ENCODE measurements at places on chromosomes 1 and 21. TPM values are rescaled to one million over a fixed set of nuclear protein-coding genes. Genes with fewer than 3 reads are reported as not detected.
A peak's percentile ranks its signal among the peaks of the same experiment; 100 is the strongest.

DNA sequence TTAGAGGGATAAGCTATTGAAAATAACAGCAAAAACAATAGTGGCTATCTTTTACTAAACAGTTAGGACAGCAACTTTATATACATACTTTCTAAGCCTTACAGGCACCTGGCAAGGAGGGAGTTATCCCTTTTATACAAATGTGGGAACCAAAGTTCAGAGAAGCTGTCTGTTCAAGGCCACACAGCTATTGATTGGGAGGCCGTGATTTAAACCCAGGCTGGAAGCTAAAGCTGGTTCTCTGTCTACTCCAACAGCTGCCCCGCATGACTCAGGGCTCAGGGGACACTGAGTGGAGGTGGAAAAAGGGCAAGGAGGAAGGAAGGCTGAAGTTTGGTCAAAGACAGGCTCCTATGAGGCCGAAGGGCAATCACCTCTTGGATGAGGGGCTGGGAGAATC, 26.7 kb downstream of the KCNA2 start:
- no peaks in the 10 kb centered on the region for H3K4me1 ChIP-seq
- peaks cover 6% of the 10 kb centered on the region for H3K27me3 ChIP-seq
- no peaks in the 10 kb centered on the region for H3K36me3 ChIP-seq
- H3K4me3 ChIP-seq: no peak overlapping the region

GRCh38 chr1:27634985-27635367, at the start of gene FGR:
FGR (minus strand) TSS chr1:27635185; CDS start chr1:27623916, 11,269 bp downstream.
- H3K36me3 ChIP-seq: no peaks in the 10 kb centered on the region
- H3K27ac ChIP-seq: peak within 1 kb of the TSS; percentile 90
- peak; percentile 84 for DNase-seq

DNA sequence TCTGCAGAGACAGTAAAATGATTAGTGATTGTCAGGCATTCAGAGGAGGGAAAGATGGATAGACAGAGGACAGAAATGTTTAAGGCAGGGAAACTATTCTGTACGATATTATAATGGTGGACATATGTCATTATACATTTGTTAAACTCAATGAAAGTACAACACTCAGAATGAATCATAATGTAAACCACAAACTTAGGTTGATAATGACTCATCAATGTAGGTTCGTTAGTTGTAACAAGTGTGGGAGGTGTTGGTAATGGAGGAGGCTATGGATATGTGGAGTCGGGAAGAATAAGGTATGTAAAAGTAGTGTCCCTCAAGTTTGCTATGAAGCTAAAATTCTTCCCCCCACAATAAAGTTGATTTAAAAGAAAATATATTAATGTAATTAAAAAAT, 455.0 kb downstream of the BRINP3 start:
- H3K4me3 ChIP-seq: no peak overlapping the region
- DNase-seq: no peak
- H3K27ac ChIP-seq: no peak overlapping the region

DNA sequence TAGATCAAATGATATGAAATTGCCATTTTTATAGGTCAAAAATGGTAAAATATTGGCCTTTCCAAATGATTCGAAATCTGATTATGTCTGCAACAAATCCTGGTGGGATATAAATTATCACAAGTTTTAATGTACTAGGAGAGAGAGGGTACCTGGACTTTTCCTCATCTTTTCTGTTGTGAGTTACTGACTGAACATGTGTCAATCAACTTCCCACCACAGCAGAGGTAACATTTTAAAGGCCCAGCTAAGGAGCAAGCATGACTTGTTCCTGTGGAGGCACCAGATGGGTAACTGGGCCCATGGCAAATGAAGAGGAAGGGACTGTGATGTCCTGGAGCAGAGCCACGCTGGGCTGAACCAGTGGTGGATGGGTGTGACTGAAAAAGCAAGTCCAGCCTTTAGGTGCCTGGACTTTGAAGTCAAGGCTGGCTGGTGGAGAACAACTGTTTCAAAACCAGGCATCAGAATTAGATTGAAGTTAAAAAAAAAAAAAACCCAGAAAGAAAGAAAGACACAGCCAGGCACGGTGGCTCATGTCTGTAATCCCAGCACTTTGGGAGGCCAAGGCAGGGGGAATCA, 6.6 kb downstream of the MR1 start:
- H3K27ac ChIP-seq: no peak overlapping the region
- peaks cover 71% of the 10 kb centered on the region for H3K4me1 ChIP-seq
- no peak overlapping the region for H3K4me3 ChIP-seq
- no peak for DNase-seq
- no peaks in the 10 kb centered on the region for H3K27me3 ChIP-seq
- H3K36me3 ChIP-seq: peaks cover 6% of the 10 kb centered on the region

The MAN1A2 gene
- total RNA-seq: 39.6 TPM

The OR2L3 gene
- not detected for total RNA-seq

All from lower lobe of right lung (tissue), 2 donors.